Chondrocyte (in vitro differentiated cells): ENCODE measurements at places on chromosomes 2 and 18. TPM values are rescaled to one million over a fixed set of nuclear protein-coding genes. Genes with fewer than 3 reads are reported as not detected.

Gene HMSD
- not detected in 3 replicates for total RNA-seq

DNA sequence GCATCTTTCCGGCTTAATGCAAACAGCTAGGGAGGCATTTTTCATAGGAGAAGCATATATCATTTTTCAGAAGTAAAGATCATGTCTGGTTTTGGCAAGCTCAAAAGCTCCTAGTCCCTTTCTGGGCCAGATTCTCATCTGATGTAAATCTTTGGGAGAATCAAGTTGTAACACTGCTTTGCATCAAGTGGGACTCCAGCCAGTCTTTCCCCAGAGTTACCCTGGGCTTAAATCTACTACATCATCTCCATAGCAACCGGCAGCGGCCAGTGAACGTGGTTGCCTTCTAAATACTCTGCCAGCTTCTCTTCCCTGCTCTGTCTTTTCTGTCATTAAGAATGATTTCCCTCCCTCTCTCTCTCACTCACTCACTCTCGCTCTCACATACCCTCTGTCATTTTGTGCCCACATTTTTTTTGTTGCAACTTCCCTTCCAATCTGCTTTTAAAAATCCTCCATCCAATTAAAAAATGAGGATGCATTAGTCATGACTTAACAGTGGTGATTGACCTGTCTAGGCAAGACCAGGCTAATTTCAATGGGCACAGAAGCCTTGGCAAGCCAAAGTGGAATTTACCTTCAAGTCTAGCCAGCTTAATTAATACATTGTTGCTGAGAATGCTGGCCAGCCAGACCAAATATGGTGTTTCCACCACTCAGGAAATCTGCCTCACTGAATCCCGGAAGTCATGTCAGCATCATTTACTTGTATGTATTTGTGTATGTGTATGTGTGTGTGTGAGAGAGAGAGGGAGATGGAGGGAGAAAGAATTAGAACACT, 93.0 kb downstream of the NRP2 start:
- DNase-seq, result no peak
- no peak overlapping the region for H3K27ac ChIP-seq
- no peaks in the 10 kb centered on the region for H3K27me3 ChIP-seq

Gene ANKRD30BL
- total RNA-seq, result not detected in 3 replicates

Gene CAMKMT
- total RNA-seq, result 6.5 to 12.2 TPM (median 8.7 TPM) in 3 replicates

Gene MC5R
- not detected in 3 replicates for total RNA-seq

DNA sequence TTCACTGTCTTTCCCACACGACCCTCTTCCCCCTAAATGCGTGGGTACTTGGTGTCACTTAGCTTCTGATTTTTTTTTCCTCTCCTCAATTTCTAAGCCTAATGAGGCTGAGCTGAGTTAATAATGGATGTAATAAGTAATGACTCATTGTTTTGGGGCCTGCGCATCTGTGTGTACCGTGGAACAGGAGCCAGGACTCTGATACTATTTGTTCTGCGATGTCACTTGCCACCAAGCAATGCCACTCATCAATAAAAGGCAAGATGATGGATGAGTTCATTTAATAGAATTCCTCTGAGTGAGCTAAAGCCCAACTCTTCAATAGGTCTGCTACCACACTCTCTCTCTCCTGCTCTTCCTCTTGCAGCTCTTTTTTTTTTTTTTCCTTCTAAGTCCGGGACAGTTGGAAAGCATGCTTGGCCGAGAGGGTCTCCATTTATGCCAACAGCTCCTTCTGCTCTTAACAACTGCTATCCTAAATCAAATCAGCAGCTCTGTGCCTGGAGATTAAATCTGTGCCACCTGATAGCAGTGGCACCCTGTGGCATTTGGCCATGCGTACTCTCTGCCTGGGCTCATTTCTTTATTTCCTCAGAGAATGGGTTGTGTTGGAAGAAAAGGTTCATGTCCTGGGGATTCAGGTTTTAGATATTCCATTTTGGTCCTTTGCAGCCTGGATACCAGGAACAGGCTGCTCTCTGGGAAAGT, 1284.2 kb upstream of the PIK3C3 start:
- H3K4me1 ChIP-seq, result peaks cover 5% of the 10 kb centered on the region
- no peak for DNase-seq
- H3K4me3 ChIP-seq, result no peak overlapping the region
- peaks cover 9% of the 10 kb centered on the region for H3K27me3 ChIP-seq
- no peaks in the 10 kb centered on the region for H3K36me3 ChIP-seq

DNA sequence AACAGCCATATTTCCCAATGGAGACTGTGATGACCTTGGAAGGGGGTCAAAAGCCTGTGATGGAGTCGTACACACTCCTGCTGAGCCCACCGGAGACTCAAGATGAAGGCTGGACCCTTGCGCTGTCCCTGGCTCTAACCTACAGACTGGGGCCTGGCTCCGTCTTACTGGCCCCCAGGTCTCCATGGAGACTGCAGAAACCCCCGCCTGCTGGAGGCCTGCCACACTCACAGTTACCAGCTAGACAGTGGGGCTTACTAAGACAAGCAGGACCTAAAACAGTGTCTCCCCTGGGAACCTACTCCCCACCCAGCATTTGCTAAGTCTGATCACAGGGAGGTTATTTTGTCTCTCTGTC, 9.6 kb downstream of the C2orf72 start:
- H3K4me3 ChIP-seq, result no peak overlapping the region
- no peaks in the 10 kb centered on the region for H3K36me3 ChIP-seq
- no peak for DNase-seq
- H3K27me3 ChIP-seq, result peaks cover 19% of the 10 kb centered on the region
- no peak overlapping the region for H3K27ac ChIP-seq

GRCh38 chr2:139737659-139738058, 957.5 kb upstream of the NXPH2 start:
- H3K4me3 ChIP-seq, result no peak overlapping the region
- no peaks in the 10 kb centered on the region for H3K36me3 ChIP-seq
- no peaks in the 10 kb centered on the region for H3K27me3 ChIP-seq
- no peak overlapping the region for H3K27ac ChIP-seq

GRCh38 chr2:138853296-138853695, 73.1 kb upstream of the NXPH2 start:
- no peak for DNase-seq
- H3K27me3 ChIP-seq, result peaks cover 3% of the 10 kb centered on the region
- no peaks in the 10 kb centered on the region for H3K36me3 ChIP-seq
- H3K4me3 ChIP-seq, result no peak overlapping the region

Gene CFAP210
- total RNA-seq, result 0.19 TPM in 1 of 3 replicates, not detected in the others

GRCh38 chr18:46630160-46630559, 26.9 kb downstream of the LOXHD1 start:
- H3K4me3 ChIP-seq, result no peak overlapping the region
- no peak overlapping the region for H3K27ac ChIP-seq
- H3K4me1 ChIP-seq, result no peaks in the 10 kb centered on the region
- DNase-seq, result no peak

DNA sequence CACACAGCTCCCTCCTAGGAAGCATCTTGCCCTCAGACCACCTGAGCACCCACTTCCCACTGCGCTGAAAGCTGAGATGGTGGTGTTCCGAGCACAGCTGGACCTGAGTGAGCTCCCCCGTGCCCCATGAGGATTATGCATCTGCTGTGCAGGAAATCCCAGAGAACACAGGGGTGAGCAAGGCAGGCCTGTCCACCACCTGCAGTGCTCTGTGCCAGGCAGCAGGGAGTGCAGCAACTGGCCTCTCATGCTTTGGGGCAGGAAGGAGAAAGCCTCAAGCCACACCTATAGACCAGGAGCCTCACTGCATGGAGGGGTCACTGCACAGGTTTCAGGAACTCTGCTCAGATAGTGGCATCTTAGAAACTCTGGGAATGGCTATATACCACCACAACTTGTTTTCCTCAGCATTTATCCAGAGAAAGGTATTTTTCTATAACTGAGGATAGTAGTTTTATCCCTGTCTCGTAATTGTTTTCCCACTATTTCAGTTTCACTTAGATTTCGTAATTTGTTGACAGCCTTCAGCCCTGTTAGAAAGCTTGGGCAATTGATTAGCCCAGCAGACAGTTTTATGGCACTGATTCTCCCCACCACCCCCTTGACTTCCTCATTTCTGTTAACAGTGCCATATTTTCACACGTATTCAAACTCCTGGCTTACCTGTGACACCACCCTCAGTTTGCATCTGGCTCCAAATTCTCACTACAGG, 144.3 kb upstream of the DAPL1 start:
- H3K36me3 ChIP-seq, result peaks cover 5% of the 10 kb centered on the region
- no peak overlapping the region for H3K27ac ChIP-seq
- H3K27me3 ChIP-seq, result no peaks in the 10 kb centered on the region

Gene TMEM37
- 0.36 to 1.1 TPM (median 0.77 TPM) in 3 replicates for total RNA-seq

Gene FAM237A
- not detected in 3 replicates for total RNA-seq

Gene FSIP2
- 1.7 to 6.6 TPM (median 4.5 TPM) in 3 replicates for total RNA-seq
